Left ventricle myocardium inferior (tissue), 1 donor: ENCODE measurements at places on chromosomes 13 and 19. TPM values are rescaled to one million over a fixed set of nuclear protein-coding genes. Genes with fewer than 3 reads are reported as not detected.

DNA sequence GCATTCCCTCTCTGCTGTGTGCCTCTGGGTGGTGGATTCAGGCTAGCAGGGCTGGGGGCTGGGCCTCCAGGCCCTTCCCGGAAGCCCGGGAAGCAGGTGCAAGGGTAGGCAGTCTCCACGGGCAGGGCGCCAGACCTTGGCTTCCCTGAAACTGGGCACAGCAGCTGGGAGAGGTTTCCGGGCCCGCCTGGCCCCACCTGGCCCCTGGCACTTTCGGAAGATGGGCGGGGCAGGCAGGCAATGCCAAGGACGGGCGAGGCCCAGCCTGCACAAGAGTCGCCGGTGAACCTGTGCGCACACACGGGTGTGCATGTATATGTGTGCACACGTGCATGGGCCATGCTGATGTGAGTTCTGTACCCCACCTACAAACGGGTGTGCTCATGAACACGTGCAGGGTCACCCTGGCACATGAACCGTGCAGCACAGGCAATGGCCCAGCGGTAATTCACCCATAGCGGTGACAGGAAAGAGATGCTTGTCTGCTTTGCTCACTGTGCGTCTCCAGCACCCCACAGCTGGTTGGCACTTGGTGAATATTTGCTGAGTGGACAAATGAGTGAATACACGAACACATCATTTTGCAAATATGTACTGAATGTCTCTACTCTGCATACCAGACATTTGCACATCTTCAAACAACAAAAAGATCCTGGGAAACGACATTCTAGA, 15.3 kb downstream of the GADD45B start:
- H3K4me1 ChIP-seq = peaks cover 60% of the 10 kb centered on the region
- H3K36me3 ChIP-seq = no peaks in the 10 kb centered on the region
- H3K4me3 ChIP-seq = no peak overlapping the region
- no peaks in the 10 kb centered on the region for H3K27me3 ChIP-seq
- no peak overlapping the region for H3K27ac ChIP-seq
- DNase-seq = no peak

DNA sequence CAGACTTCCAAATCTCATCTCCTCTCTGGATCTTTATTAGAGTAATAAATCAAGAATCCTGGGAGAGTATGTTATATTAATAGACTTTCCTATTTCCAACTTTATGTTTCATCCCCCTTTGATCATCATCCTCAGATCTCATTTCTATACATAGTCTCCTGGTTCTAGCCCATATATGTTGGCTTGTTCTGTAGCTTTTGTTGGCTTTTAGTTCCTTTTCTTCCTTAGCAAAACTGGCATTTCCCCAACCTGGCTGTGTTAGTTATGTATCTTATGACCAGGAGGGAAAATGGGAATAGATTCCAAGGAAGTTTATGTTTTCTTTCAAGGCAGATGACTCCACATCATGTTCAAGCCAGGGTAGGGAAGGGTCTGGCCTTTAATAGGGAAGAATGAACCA, 2464.5 kb downstream of the PCDH9 start:
- no peak overlapping the region for H3K27ac ChIP-seq
- no peaks in the 10 kb centered on the region for H3K27me3 ChIP-seq
- no peaks in the 10 kb centered on the region for H3K4me1 ChIP-seq
- no peak for DNase-seq

DNA sequence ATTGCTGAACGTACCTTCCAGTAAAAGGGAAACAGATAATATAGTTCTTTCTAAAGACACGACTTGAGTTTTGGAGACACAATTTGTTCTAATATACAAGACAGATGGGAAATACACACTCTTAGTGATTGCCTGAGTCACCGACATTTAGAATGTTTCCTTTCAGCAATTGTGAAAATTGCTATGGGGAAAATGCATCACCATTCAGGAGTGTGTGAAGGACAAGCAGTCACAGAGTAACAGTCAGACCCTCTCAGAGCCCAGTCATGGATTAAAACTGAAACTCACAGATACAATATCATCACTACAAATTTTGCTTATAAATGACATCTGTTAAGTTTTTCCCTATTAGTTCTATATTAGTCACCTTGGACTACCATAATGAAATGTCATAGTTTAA, 286.1 kb downstream of the SPRY2 start:
- DNase-seq = no peak
- no peak overlapping the region for H3K27ac ChIP-seq
- H3K27me3 ChIP-seq = no peaks in the 10 kb centered on the region
- no peaks in the 10 kb centered on the region for H3K36me3 ChIP-seq

- no peak overlapping the region for H3K27ac ChIP-seq
- H3K4me1 ChIP-seq = no peaks in the 10 kb centered on the region
- peaks cover 100% of the 10 kb centered on the region for H3K27me3 ChIP-seq
- DNase-seq = no peak
Measured at GRCh38 chr19:33683881-33684537, 62.3 kb downstream of the CHST8 start.

DNA sequence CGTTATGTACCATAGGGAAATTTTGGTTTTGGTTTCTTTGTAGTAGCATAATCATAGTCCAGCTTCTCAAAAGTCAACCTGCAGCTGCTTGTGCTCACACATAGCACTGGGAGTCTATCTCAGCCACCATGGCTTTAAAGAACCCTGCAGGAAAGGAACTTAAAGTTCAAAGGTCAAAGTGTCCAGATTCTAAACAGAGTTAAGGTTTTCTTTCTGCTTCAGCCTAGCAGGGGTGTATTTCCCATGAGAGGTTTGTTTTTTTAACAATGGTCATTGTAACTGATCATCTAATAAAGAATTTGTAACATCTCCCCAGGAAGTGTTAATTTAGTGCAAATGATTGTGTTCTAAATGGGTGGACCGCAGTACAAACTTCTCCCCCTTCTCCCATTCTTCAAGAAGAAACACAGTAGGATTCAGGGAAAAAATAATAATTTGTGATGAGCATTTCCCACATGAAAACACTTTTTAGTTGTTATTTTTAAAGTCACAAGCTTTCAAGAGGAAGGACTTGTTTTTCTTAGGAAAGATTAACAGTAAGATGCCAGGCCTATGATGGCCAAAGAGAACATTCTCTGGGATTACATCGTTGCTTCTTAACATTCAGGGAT, 168.0 kb downstream of the EFNB2 start:
- H3K4me3 ChIP-seq = no peak overlapping the region
- DNase-seq = no peak
- no peaks in the 10 kb centered on the region for H3K36me3 ChIP-seq
- H3K27ac ChIP-seq = no peak overlapping the region

- no peak overlapping the region for H3K4me3 ChIP-seq
- no peaks in the 10 kb centered on the region for H3K36me3 ChIP-seq
- H3K27ac ChIP-seq = no peak overlapping the region
- no peak for DNase-seq
- no peaks in the 10 kb centered on the region for H3K27me3 ChIP-seq
Measured at GRCh38 chr13:62251734-62252133, 836.1 kb upstream of the PCDH20 start.

GRCh38 chr19:46147166-46147740, 785 bp upstream of the IGFL2 start:
- H3K36me3 ChIP-seq = no peaks in the 10 kb centered on the region
- peaks cover 39% of the 10 kb centered on the region for H3K27me3 ChIP-seq
- DNase-seq = no peak
- H3K4me3 ChIP-seq = no peak overlapping the region

GRCh38 chr13:24252136-24252535, 57.2 kb upstream of the C1QTNF9 start:
- peaks cover 10% of the 10 kb centered on the region for H3K4me1 ChIP-seq
- peaks cover 16% of the 10 kb centered on the region for H3K36me3 ChIP-seq
- DNase-seq = no peak
- no peaks in the 10 kb centered on the region for H3K27me3 ChIP-seq
- no peak overlapping the region for H3K27ac ChIP-seq

DNA sequence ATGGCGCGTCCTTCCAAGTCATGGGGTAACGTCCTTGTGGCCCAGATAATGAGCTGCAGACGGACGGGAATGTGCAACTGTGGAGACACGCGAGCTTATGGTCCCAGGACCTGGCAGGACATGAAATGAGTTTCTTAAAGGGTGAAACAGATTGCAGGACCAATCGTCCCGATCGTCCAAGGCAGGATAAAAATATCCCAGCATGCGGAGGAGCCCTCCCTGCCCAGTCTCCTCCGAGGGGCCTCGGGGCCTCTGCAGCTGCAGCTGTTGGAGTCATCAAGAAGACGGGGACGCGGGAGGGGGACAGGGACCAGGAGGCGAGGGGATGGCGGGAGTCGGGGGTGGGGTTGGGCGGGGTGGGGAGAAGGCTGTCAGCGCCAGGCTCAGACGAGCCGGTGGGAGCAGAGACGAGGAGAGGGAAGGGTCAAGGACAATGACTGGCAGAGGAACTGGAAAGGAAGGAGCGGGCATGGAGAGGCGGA, 14.4 kb upstream of the GARIN5A start:
- DNase-seq = no peak
- H3K4me3 ChIP-seq = no peak overlapping the region
- H3K4me1 ChIP-seq = peaks cover 20% of the 10 kb centered on the region
- peaks cover 6% of the 10 kb centered on the region for H3K27me3 ChIP-seq

The WASF3 gene
- 12.6 TPM for total RNA-seq

The PRR12 gene
- total RNA-seq = 15.5 TPM
